H1 (cell line): ENCODE measurements at places on chromosomes 3 and 15. TPM values are rescaled to one million over a fixed set of nuclear protein-coding genes. Genes with fewer than 3 reads are reported as not detected.

Gene CHCHD6
- 36.3 and 37.6 TPM in 2 replicates for total RNA-seq

Gene FRMD4B
- total RNA-seq = 5.4 and 7.2 TPM in 2 replicates

Gene ITIH1
- total RNA-seq = not detected in 2 replicates

Gene CX3CR1
- total RNA-seq = not detected in 2 replicates

Gene ZNF280D
- total RNA-seq = 25.6 and 27.5 TPM in 2 replicates

Gene THBS1
- total RNA-seq = 63.3 and 66.7 TPM in 2 replicates

Gene CCDC50
- 19.2 and 22.0 TPM in 2 replicates for total RNA-seq
